Activated CD8-positive, alpha-beta T cell treated with anti-CD3 and anti-CD28 coated beads for 36 hours (primary cell): ENCODE measurements at places on chromosomes 12 and 14.

DNA sequence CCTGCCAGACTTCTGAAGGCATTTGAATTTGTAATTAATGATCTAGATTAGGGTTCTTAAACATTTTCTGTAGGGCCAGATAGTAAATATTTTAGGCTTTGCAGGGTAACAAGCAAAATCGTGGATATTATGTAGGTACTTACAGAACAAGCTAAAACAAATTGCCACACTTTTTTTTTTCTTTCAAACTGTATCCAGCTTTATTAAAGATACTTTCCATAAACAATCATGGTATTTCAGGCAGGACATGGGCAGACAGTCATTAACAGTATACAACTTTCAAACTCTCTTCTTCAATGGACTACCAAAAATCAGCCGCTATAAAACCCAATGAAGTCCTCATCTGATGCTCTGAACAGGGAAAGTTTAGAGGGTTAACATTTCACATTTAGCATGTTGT, 9.6 kb downstream of the TRMT5 start:
- DNase-seq, result no peak

- no peak for DNase-seq
Measured at GRCh38 chr12:125249066-125249824, 184.0 kb downstream of the AACS start.

DNA sequence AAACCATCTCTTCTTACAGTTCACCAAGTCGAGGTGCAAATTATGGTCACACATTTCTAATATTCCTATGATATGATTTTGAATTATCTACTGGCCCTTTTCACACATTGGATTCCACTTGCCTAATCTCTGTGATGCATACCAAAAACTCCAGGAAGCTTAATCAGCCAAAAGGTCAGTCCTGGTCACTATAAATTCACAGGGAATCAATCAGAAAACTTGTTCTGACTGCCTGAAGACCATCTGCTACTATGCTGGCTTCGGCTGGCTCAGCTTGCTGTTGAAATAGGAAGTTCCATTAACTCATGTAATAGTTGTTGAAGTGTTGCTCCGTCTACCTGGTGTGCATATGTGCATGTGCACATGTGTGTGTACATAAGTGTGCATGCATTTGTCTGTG, 142.8 kb upstream of the FLRT2 start:
- DNase-seq, result no peak

GRCh38 chr12:32240831-32241230, 134.2 kb downstream of the BICD1 start:
- DNase-seq, result no peak

DNA sequence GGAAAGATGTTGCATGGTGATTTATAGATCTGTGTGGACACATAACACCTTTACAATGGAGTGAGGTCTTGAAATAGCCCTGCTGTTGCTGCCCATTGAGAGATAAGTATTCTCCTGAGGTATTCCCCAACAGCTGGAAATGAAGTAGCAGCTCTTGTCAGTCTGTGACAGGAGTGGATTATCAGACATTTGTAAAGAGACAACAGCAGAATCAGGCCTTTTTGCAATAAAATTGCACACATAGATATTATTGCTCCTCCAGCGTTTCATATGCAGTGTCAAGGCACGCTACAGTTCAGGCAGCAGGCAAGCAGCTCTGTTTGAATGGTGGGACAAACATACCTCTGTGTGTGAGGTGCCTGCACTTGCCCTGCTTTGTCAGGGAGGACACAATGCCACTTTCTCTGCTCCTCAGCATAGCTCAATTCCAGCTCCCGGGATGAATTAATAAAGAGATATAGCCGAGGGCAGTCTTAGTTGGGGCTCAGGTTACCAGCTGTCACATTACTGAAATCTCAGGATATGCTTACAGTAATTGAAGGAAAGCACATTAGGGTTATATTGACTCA, 49.4 kb downstream of the BICD1 start:
- DNase-seq, result no peak

GRCh38 chr12:5348491-5348890, 83.4 kb upstream of the NTF3 start:
- DNase-seq, result no peak

- DNase-seq, result peak; percentile 44
Measured at GRCh38 chr14:101072945-101073597, 169.5 kb upstream of the RTL1 start.

DNA sequence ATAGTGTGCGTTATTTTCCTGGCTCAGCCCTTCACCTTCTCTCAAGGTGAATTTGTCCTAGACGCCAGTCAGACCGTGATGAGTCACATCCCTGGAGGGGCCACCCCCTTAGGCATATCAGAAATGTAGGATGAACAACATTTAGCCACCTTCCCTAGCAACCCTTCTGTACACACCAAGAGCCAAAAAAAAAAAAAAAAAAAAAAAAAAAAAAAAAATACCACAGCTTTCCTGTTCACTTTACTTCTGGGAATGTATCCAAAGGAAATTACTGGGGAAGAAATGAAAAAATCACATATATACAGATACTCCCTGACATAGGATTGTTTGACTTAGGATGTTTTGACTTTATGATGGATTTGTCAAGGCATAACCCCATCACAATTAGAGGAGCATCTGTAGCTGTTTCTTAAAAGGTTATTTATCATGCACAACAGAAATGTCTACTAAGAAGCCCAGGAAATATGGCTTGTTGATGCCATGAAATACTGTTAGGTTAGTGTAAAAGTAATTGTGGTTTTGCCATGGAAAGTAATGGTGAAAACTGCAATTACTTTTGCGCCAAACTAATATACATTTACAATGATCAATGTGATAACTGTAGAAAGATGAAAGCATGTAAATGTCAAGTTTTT, 68.2 kb upstream of the BDKRB2 start:
- no peak for DNase-seq

GRCh38 chr14:88229428-88229827, 93.6 kb downstream of the KCNK10 start:
- no peak for DNase-seq

DNA sequence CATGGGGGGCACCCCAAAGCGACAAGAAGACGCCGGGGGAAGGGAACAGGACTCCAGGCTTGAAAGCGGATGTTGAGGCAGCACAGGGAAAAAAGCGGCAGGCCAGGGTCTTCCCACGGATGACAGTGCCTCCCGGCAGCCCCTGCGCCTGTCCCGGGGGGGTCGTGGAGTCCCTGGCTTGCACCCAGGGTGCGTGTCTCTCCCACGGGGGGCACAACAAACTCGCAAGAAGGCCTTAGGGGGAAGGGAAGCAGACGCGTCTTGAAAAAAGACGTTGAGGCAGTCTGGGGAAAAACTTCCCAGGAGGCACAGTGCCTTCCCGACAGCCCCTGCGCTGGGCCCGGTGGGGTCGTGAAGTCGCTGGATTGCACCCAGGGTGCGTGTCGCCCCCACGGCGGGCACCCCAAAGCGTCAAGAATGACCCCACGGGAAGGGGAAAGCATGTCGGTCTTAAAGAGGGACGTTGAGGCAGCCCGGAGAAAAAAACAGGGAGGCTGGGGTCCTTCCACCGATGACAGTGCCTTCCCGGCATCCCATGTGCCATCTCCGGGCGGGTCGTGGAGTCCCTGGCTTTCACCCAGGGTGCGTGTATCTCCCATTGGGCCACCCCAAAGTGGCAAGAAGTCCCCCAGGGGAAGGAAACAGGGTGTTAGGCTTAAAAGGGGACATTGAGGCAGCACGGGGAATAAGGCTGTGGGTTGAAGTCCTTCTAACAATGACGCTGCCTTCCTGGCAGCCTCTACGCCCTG, 159.9 kb upstream of the ALG10B start:
- no peak for DNase-seq

GRCh38 chr12:130251236-130251780, 86.4 kb upstream of the PIWIL1 start:
- no peak for DNase-seq

GRCh38 chr12:40684986-40685385, 7.3 kb upstream of the CNTN1 start:
- no peak for DNase-seq

DNA sequence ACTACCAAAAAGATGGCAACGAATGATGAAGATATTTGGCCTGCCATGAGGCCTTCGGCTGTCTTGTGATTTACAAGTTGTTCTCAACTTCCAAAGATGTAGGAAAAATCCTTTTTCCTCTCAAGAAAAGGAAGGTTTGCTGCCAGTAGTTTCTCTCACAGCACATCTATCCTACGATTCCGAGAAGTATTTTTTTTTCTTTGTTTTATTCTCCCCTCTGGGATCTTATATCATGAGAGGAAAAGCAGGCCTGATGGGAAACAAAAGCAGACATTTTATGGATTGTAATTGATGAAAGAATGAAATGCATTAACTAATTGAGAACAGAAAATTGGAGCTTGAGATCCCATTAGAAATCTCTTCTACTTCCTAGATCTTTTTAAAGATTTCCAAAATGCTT, 1197.9 kb upstream of the SEL1L start:
- no peak for DNase-seq

DNA sequence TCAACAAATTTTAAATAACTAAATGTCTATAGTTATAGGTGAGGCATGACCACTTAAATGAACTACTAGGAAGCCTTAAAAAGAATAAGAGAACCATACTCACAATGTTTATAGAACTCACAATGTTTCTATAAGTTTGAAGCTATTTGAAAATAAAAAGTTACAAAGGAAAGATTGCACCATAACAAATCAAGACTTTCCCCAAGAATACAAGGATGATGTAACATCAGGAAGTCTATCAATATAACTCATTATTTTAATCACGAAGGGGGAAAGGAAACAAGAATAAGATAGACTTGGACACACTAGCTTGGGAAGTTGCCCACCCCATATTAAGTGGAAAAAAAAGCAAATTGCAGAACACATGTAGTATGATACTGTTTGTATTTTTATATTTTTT, 26.9 kb downstream of the TMEM233 start:
- no peak for DNase-seq

DNA sequence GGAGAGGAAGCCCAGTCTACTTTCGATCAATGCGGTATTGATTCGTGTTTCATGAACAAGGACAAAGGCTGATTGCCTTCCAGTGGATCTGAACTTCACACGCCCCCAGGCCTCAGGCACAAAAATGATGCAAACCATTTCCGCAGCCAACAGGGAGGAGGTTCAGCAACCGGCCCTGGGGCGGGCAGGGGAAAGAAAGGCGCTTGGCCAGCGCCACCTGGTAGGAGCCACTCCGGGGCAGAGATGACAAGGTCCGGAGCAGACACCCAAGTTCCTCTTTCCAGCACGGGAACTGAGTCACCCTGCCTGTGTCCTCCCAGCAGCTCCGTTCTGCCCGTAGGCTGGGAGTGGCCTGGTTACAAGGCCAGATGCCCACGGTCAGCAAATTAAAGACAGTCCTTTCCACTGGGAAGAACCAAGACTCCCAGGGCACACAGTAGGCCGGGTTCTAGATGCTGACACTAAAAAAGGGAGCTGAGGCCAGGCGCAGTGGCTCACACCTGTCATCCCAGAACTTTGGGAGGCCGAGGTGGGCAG, 136.3 kb downstream of the SCARB1 start:
- no peak for DNase-seq

DNA sequence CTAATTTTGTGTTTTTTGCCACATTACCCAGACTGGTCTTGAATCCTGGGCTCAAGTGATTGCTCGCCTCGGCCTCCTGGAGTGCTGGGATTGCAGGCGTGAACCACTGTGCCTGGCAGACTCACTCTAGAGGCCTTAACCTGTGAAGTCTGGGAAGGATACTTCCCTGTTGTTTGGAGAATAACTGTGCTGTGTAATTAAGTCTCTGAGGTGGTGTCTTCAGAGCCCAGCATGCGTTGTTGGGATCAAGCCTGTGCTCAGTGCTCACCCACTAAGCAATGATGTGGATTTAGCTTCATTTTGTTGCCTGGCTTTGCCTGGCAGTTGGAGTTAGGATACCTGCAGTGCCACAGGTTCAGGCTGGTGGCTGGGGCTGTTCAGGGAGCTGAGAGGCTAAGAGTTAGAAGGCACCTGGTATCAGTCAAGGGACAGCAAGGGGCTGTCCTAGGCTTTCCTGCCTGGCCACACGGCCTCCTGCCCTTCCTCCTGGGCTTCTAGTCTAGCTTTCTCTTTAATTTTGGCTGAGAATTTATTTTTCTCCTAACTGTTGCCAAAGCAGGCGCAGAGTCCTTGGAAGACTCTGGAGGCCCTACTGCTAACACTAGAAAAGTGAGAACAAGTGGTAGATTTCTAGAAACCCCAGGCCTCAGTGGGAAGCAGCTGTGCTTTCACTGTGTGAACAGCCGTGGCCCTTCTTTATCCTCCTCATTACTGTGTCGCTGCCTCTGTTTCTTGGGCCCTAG, 38.5 kb downstream of the EP400 start:
- no peak for DNase-seq

DNA sequence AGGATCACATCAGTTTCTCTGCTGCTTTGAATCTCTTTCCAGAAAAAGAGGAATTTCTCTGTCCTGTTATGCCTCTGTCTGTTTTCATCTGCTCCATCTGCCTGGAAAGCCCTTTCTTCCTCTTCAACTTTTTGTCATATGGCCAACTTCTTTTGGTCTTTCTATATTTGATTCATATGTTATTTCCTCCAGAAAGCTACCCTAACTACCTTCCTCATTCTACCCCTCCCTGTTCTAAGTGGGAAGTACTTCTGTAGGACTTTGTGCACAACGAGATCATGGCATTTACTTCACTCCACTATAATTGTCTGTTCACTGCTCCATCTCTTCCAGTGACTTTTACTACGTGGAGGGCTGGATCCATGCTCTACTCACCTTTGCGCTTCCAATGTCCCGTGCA, 5.9 kb downstream of the CLEC4D start:
- no peak for DNase-seq

- DNase-seq, result no peak
Measured at GRCh38 chr14:25757364-25757763, 707.4 kb upstream of the STXBP6 start.

GRCh38 chr12:121090586-121091514, 41.8 kb upstream of the P2RX7 start:
- DNase-seq, result no peak

- DNase-seq, result no peak
Measured at GRCh38 chr14:92164958-92165357, 43.2 kb downstream of the CPSF2 start.

DNA sequence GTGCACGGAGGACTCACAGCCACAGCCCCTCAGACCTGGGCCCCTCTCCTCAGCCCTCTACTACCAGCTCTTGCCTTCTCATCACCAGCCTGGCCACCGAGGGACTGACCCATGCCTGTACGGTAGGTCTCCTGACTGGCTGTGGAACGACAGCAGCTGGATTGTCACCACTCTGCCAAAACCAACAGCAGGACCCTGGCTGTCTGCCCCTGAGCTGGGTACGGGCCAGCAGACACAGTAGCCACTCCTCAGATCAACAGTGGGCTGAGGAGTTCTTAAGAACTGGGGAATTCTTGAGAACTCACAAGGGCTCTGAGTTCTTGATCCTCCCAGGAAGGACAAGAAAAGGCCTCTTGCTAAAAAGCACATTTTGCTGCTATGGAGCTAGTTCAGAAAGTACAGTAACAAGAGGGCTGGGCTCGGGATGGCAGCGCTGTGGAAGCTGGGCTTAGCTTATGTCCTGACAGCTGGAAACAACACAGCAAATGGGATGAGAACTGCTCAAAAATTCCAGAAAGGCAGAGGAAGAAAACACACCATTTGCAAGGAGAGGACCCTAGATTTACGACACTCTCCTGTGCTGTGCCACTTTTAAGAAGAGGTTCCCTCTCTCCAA, 176.4 kb downstream of the ANO2 start:
- DNase-seq, result no peak

- no peak for DNase-seq
Measured at GRCh38 chr14:100688598-100689461, 37.9 kb upstream of the DLK1 start.

- no peak for DNase-seq
Measured at GRCh38 chr14:82094829-82095345, 561.2 kb upstream of the SEL1L start.

GRCh38 chr14:58354808-58355207, 40.9 kb upstream of the TOMM20L start:
- DNase-seq, result no peak

- DNase-seq, result no peak
Measured at GRCh38 chr14:34721129-34721528, 6.7 kb upstream of the CFL2 start.
